Epithelial cell of umbilical artery (primary cell): ENCODE measurements at places on chromosomes 2 and 18. TPM values are rescaled to one million over a fixed set of nuclear protein-coding genes. Genes with fewer than 3 reads are reported as not detected.

Gene MAB21L4
- total RNA-seq = not detected in 2 replicates

Gene FBXO41
- total RNA-seq = 0.46 and 1.3 TPM in 2 replicates

Gene CD207
- under 0.01 and 0.30 TPM in 2 replicates for total RNA-seq

Gene POTEC
- not detected in 2 replicates for total RNA-seq

Gene ACADL
- not detected in 2 replicates for total RNA-seq

Gene VSNL1
- total RNA-seq = 0.76 TPM in 1 of 2 replicates, not detected in the other

Gene C18orf54
- 4.9 and 6.1 TPM in 2 replicates for total RNA-seq

Gene MAPK4
- not detected in 2 replicates for total RNA-seq
